Cerebellum (tissue), 4 donors: ENCODE measurements at places on chromosomes 6 and 20.

GRCh38 chr6:91167846-91168245 is 581.0 kb upstream of the MAP3K7 start:
- no peak for DNase-seq

DNA sequence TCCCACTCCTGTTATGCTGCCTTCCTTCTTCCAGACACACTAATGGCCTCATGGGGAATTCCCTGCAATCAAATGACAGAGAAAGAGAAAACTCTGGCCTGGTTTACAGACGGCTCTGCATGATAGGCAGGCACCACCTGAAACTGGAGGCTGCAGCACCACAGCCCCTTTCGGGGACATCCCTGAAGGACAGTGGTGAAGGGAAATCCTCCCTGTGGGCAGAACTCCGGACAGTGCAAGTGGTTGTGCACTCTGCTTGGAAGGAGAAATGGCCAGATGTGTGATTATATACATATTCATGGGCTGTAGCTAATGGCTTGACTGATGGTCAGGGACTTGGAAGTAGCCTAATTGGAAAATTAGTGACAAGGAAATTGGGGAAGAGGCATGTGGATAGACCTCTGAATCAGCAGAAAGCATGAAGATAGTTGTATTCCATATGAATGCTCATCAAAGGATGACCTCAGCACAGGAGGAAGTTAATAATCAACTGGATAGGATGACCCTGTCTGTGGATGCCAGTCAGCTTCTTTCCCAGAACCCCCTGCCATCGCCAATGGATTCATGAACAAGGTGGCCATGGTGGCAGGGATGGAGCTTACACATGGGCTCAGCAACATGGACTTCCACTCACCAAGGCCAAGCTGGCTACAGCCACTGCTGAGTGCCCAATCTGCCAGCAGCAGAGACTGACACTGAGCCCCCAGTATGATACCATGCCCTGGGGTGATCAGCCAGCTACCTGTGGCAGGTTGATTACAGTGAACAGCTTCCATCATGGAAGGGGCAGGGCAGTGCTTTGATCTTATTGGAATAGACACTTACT is 44.5 kb upstream of the VSX1 start:
- DNase-seq = no peak

GRCh38 chr6:41055149-41055548 is 2.1 kb downstream of the APOBEC2 start:
- DNase-seq = no peak

GRCh38 chr20:63659370-63659769 is 1.3 kb downstream of the RTEL1 start:
- DNase-seq = no peak
